ENCODE measurements at places on chromosomes 11 and 22.
A peak's percentile ranks its signal among the peaks of the same experiment; 100 is the strongest.

- no peak for DNase-seq
Measured at GRCh38 chr11:77440678-77441077, 33.2 kb downstream of the PAK1 start.

DNA sequence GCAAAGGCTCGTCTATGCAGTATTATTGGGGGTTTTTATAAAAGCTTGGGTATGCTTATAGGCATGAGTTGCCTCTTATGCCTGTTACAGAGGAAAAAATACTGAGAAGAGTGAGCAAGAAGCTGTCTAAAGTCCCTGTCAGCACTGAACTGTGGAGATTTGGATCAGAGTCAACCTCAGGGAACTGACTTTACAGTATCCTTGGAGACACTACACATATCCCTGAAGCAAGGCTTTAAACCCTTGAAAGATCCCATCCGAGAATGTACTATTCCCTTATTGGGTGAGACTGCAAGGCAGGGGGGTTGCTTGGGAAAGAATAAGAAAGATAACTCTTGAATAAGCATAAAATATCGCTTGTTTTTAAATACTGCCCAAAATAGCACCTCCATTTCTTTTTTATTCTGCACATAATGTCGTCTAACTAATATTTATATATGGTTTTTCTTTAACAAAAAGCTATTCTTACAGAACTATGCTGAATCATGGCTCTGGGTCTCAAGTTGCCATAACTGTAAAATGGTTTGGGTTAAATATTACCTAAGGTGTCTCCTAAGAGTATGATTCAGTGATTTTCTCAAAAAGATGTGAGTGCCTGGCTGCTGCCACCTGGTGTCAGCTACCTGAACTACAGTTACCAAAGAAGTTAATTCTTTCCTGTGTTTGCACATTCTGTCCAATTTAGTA, 1062.8 kb downstream of the DLG2 start:
- peak; percentile 73 for DNase-seq

DNA sequence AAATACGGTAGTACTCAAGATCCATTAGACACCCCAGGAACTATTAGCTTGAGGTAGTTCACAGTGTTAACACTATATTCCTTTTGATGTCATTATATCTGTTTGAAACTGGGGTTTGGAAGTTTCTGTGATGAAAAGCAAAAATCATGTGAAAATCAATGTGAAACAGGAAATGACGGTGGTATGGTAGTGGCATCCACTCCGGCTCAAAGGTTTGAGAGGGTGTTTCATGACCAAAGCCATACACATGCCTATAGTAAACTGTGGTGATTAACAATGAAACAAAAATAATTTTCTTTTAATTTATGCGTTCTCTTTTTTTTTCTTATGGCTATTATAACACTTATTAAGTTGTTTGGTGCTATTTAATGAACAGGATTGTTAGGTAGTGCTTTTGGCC, 10.9 kb downstream of the RAB38 start:
- no peak for DNase-seq

GRCh38 chr11:45253640-45254039, 32.5 kb downstream of the SYT13 start:
- no peak for DNase-seq

DNA sequence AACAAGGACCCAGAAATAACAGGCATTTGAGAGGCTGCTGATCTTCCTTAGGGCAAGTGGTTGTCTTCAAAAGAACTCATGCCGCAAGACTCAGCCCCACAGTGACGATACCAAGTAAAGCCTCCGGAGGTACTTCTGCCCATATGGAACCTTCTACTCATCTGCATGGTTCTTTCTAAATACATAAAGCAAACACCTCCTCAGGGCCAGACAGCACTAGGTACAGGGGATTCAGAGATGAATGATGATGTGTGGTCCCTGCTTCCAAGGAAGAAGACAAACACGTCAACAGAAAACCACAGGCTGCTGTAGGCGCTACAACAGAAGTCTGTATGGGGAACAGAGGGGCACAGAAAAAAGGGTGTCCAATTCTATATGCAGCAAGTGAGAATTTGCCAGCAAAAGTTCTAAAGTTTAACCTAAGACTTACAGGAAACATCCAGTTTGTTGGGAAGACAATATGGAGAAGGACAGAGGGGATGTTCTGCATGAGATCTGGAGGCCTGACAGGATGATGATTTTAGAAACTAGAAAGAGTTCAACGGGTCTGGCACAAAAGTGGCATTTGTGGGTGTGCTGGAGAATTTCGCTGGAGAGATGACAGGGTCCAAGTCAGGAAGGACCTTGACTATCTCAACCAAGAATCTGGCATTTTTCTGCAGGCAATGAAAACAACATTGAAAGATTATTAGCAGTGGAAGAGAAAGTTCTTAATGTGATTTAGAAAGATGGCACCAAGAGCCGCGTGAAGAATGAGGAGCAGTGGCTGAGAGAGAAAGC, 23.7 kb downstream of the JAML start:
- DNase-seq, result peak; percentile 84

- DNase-seq, result peak; percentile 77
Measured at GRCh38 chr11:114026355-114026754, 33.2 kb upstream of the ZBTB16 start.

DNA sequence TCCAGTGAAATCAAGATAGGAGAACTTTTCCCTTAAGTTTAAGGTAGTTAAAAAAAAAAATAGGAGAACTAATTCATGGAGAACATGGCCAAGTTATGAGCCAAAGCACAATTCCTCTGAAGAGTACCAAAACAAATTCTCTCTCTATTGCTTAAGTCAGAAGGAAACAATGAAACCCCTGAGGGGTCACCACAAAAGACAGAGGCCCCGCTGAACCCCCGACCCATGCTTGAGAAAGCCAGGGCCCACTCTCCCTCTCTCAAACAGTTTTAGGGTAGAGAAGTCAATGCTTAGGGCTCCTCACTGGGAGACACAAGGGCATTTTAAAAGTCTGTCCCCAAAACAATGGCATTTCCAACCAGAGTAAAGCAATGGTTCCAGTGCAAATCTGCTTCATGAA, 26.9 kb downstream of the PPP2R1B start:
- no peak for DNase-seq

DNA sequence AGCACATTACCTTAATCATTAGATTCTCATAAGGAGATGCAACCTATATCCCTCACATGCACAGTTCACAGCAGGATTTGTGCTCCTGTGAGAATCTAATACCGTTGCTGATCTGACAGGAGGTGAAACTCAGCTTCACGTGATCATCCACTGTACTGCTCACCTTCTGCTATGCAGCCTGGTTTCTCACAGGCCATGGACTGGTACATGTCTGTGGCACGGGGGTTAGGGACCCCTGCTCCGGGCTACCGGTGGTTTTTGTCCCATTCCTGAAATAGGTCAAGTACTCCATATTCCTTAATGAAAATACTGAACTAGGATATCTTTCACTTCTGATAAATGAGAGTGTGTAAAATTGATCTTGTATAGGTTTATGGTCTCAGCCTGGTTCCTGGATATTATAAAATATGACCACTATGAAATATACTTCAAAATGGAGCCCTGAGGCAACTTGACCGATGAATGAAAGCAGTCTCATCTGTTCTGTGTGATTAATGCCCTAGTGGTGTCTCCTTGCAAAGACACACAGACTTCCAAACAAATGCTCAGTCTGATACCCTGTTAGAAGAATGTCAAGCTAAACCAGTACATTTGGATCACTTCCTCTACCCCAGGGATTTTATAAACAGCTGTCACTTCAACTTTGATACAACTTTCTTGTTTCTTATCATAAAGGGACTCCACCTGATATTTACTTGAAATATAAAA, 492.9 kb upstream of the ANO3 start:
- no peak for DNase-seq

GRCh38 chr11:131674051-131674755, 303.8 kb downstream of the NTM start:
- DNase-seq, result peak; percentile 86

- DNase-seq, result no peak
Measured at GRCh38 chr11:106160494-106160893, 83.0 kb downstream of the AASDHPPT start.

- no peak for DNase-seq
Measured at GRCh38 chr11:95143106-95143681, 53.5 kb downstream of the ENDOD1 start.

- DNase-seq, result no peak
Measured at GRCh38 chr22:36048911-36049677, 20.5 kb upstream of the RBFOX2 start.

DNA sequence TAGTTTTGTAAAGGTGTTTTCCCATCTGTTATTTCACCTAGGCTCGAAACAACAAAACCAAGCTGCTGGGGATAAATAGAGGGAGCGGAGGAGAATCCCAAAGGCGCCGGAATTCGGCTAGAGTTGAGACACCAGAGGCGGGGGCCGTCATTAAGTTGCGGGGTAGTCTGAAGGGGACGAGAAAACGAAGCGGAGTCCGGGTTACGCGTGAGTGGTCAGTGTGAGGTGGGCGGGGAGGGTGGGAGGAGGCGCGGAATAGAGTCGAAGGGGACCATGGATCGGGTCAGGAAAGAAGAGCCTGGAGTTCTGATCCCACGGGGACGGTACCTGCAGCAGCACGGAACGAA, 361 bp downstream of the SRPRA start:
- peak; percentile 68 for DNase-seq

DNA sequence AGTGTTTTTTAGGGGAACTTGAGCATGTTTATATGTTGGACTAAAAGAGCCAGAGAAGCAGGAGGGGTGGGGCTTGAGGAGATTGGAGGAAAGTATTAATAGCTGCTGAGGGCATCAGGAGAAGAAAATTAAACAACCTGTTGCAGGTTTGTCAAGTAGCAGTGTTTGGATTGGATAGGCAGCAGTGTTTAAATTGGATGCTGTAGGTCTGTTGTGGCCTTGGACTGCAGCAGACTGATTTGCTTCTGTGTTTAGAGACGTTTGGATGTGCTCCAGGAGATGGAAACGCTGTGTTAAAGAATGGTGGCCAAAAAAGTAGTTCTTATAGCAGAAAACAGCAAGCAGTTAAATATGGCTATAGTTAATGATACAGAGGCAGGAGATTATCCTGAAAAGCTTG, 5.7 kb downstream of the EIF3L start:
- DNase-seq, result no peak

GRCh38 chr22:17665854-17666253, 27.3 kb downstream of the BCL2L13 start:
- DNase-seq, result no peak

DNA sequence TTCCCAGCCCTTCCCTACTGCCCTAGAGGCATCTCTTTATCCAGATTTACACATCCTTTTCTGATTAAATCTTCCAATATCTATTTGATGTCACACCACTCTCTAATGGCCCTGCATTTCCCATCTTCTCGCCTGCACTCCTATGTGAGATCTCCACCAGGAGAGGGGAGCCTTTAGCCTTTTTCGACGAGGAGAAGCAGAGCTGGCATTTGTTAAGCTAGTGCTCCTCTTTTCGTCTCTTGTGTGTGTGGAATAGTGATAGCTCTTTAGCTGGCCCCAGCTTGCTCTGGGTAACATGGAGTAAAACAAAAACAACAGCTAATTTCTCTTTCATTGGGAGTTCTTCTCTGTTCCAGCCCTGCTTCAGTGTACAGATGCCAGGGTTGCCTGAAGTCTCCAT, 536.5 kb downstream of the NTM start:
- no peak for DNase-seq

Data from activated CD4-positive, alpha-beta T cell treated with anti-CD3 and anti-CD28 coated beads, Interleukin-2, amount 10 ng/mL, durations not matched to agents 24 days and 14 days (primary cell).